ENCODE measurements at places on chromosomes 12 and 14. TPM values are rescaled to one million over a fixed set of nuclear protein-coding genes. Genes with fewer than 3 reads are reported as not detected.

The SERPINA9 gene
- total RNA-seq = not detected

The AICDA gene
- total RNA-seq = not detected

The GZMH gene
- total RNA-seq = not detected

DNA sequence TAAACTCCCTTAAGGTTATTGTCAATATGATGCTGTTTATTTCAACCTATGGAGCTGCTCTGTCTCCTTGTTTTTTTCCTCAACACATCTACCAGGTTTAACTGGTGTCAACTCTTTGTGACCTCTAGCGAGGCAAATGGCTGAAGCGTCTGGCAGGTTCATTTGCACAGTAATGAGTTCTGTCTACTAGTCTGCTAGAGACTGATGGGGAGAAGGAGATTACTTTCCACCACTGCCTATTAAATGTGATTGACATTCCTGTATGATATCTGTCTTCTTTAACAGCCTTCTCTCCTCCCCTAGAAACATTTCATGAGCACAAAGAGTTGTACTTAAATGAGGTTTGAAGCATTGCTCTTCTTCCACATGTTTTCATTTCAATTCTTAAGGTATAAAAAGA, 253.7 kb downstream of the SLC6A15 start:
- DNase-seq = no peak

DNA sequence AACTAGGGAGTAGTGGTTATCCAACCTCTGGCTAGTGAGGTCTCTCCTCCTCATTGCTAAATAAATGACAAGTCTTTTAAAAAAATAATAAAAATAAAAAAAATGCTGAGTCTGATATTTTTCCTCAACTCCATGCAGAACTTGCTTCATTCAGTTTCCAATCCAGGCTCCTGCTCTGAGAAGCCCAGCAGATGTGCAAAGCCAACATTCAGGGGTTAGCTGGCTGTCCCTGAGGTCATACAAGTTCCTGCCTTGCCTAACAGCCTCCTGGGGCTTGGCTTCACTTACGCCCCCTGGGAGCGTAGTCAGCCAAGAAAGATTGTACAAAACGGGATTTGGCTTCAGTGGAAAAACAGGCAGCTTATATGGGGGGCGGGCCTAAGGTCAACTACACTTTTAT, 23.3 kb downstream of the RTRAF start:
- DNase-seq = no peak

DNA sequence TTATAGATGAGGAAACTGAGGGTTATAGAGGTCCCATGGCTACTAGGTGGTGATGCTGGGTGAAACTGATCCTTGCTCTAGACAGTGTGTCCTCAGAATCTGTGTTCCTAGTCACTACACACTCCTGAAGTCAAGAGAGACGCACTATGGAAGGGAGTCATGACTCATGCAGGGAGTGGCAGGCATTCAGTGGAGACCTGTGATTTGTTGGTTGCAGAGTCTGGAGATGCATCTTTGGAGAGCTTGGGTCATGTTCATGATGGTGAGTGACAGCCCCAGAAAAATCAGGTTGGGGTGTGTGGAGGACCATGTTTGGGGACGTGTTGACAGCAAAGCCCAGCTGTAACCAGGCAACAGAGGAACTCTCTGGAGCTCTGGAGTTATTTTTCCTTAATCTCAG, 38.0 kb upstream of the FBXO21 start:
- no peak for DNase-seq

GRCh38 chr14:22556990-22557623, 31.9 kb downstream of the DAD1 start:
- DNase-seq = peak; percentile 94

DNA sequence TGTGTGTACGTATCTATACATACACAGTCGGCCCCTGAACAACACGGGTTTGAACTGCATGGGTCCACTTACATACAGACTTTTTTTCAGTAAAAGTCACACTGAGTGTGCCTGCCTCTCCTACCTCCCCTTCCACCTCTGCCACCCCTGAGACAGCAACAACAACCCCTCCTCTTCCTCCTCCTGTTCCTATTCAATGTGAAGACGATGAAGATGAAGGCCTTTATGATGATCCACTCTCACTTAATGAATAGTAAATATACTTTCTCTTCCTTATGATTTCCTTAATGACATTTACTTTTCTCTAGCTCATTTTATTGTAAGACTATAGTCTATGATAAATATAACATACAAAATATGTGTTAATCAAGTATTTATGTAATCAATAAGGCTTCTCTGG, 25.5 kb downstream of the TM7SF3 start:
- DNase-seq = no peak

DNA sequence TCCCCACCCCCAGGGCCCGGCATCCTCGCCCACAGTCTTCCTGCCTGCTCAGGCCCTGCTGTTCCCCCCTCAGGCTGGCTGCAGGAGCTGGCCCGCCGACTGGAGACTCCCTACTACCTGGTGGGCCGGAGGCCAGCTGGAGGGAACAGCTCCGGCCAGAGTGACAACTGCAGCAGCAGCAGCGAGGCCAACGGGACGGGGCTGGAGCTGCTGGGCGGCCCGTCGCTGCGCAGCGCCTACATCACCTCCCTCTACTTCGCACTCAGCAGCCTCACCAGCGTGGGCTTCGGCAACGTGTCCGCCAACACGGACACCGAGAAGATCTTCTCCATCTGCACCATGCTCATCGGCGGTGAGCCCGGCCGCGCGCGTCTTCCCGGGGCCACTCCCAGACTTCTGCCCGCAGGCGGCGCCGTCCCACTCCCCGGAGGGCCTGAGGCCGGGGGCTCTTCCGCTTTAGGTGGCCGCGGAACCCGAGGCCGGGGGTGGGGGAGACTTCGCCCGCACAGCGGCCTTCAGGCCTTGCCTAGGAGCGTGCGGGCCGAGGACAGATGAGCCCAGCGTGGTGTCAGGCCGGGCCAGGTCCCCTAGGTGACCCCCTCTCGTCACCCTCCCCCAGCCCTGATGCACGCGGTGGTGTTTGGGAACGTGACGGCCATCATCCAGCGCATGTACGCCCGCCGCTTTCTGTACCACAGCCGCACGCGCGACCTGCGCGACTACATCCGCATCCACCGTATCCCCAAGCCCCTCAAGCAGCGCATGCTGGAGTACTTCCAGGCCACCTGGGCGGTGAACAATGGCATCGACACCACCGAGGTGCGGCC, 10.2 kb downstream of the KCNH3 start:
- peak; percentile 56 for DNase-seq

- no peak for DNase-seq
These were observed 14.8 kb downstream of the DDX54 start for GRCh38 chr12:113170457-113170856.

Measured in WTC11 (cell line).